IgD-negative memory B cell (primary cell): ENCODE measurements at places on chromosomes 7 and 10. TPM values are rescaled to one million over a fixed set of nuclear protein-coding genes. Genes with fewer than 3 reads are reported as not detected.

The PON3 gene
- polyA plus RNA-seq: not detected

The NEUROG3 gene
- not detected for polyA plus RNA-seq

The OR2A1 gene
- not detected for polyA plus RNA-seq

The TMEM229A gene
- polyA plus RNA-seq: not detected

The TRIM74 gene
- 0.66 TPM for polyA plus RNA-seq

The HERPUD2 gene
- polyA plus RNA-seq: 58.6 TPM

The CPA4 gene
- polyA plus RNA-seq: not detected

The PPP1R17 gene
- polyA plus RNA-seq: not detected

The ERVW-1 gene
- 0.06 TPM for polyA plus RNA-seq

The PITX3 gene
- not detected for polyA plus RNA-seq

The EEPD1 gene
- polyA plus RNA-seq: 1.9 TPM

The PROSER2 gene
- not detected for polyA plus RNA-seq

The TMEM26 gene
- polyA plus RNA-seq: not detected

The CPVL gene
- 1.6 TPM for polyA plus RNA-seq

The SSBP1 gene
- polyA plus RNA-seq: 245 TPM

The MTURN gene
- polyA plus RNA-seq: 8.9 TPM
